ENCODE measurements at places on chromosomes 13 and 19. TPM values are rescaled to one million over a fixed set of nuclear protein-coding genes. Genes with fewer than 3 reads are reported as not detected.

BSPH1 gene
- not detected for total RNA-seq

SOHLH2 gene
- not detected for total RNA-seq

PRR36 gene
- 0.57 TPM for total RNA-seq

CA11 gene
- 6.9 TPM for total RNA-seq

DMKN gene
- total RNA-seq: 449 TPM

ENOX1 gene
- not detected for total RNA-seq

KLK2 gene
- not detected for total RNA-seq

FGF21 gene
- total RNA-seq: not detected

GRCh38 chr13:100129605-100130004, 40.7 kb downstream of the PCCA start:
- peaks cover 3% of the 10 kb centered on the region for H3K4me1 ChIP-seq
- no peaks in the 10 kb centered on the region for H3K36me3 ChIP-seq
- no peak for DNase-seq
- H3K27me3 ChIP-seq: no peaks in the 10 kb centered on the region

- DNase-seq: no peak
- H3K27ac ChIP-seq: no peak overlapping the region
- H3K4me1 ChIP-seq: no peaks in the 10 kb centered on the region
- H3K27me3 ChIP-seq: no peaks in the 10 kb centered on the region
These were observed 942.4 kb upstream of the PCDH20 start for GRCh38 chr13:62357887-62358645.

- no peak for DNase-seq
- H3K4me3 ChIP-seq: no peak overlapping the region
- peaks cover 19% of the 10 kb centered on the region for H3K4me1 ChIP-seq
- H3K27ac ChIP-seq: no peak overlapping the region
- H3K27me3 ChIP-seq: no peaks in the 10 kb centered on the region
- H3K36me3 ChIP-seq: no peaks in the 10 kb centered on the region
These were observed 15.2 kb downstream of the LNX2 start for GRCh38 chr13:27605099-27605498.

DNA sequence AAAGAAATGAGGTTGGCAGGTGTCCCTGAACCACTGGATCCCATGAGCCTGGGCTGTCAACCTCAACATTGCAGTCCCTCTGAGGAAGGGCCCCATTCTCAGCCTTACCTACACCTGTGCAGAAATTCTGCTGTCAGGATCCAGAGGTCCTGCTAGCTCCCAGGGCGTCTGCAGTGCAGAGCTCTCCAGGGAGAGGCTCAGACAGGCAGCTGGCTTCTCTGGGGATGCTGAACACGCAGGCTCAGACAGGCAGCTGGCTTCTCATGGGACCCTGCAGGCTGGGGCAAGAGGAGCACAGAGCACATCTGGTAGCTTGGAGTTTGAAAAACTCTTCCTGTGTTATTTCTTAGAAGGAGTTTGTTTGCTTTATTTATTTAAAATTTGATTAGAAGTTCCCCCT, 50.9 kb downstream of the TMEM255B start:
- H3K4me1 ChIP-seq: no peaks in the 10 kb centered on the region
- no peak overlapping the region for H3K27ac ChIP-seq
- H3K36me3 ChIP-seq: no peaks in the 10 kb centered on the region
- no peak overlapping the region for H3K4me3 ChIP-seq
- no peaks in the 10 kb centered on the region for H3K27me3 ChIP-seq

DNA sequence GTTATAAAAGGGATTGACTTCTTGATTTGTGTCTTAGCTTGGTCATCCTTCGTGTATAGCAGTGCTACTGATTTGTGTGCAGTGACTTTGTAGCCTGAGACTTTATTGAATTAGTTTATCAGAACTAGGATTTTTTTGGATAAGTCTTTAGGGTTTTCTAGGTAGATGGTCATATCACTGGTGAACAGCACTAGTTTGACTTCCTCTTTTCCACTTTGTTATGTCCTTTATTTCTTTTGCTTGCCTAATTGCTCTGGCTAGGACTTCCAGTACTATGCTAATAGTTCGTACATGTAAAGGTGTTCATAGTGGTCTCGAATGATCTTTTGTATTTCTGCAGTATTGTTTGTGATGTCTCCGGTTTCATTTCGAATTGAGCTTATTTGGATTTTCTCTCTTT, 145.4 kb downstream of the DNAJC3 start:
- DNase-seq: no peak
- H3K27me3 ChIP-seq: no peaks in the 10 kb centered on the region
- no peak overlapping the region for H3K27ac ChIP-seq
- no peaks in the 10 kb centered on the region for H3K4me1 ChIP-seq
- no peaks in the 10 kb centered on the region for H3K36me3 ChIP-seq

GRCh38 chr13:38967446-38967845, 23.2 kb downstream of the STOML3 start:
- no peak for DNase-seq
- H3K4me3 ChIP-seq: no peak overlapping the region
- H3K4me1 ChIP-seq: no peaks in the 10 kb centered on the region
- no peak overlapping the region for H3K27ac ChIP-seq
- H3K27me3 ChIP-seq: no peaks in the 10 kb centered on the region
- no peaks in the 10 kb centered on the region for H3K36me3 ChIP-seq

DNA sequence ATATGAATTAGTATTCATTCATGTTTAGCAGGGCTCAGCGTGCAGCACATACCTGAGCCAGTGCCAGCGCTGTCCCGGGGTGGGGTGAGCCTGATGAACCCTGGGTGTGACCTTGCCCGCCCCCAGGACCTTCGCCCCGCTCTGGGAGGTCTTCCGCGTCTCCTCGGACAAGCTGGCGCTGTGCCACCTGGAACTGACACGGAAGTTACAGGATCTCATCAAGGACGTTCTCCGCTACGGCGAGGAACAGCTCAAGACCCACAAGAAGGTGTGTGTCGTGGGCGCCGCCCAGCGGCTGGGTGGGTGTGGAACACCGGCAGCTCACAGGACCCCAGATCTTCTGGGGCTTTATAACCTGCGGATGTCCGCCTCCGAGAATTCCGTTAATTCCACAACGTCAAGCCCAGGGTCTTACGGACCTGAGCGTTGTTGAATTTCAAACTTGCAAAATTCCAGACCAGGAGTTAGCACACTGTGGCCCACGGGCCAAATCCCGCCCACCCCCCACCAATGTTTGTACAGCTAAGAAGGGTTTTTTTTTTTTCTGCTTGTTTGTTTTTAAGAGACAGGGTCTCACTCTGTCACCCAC, 15.4 kb downstream of the FCHO1 start:
- DNase-seq: no peak
- no peaks in the 10 kb centered on the region for H3K27me3 ChIP-seq
- H3K4me1 ChIP-seq: peaks cover 4% of the 10 kb centered on the region
- no peaks in the 10 kb centered on the region for H3K36me3 ChIP-seq

DNA sequence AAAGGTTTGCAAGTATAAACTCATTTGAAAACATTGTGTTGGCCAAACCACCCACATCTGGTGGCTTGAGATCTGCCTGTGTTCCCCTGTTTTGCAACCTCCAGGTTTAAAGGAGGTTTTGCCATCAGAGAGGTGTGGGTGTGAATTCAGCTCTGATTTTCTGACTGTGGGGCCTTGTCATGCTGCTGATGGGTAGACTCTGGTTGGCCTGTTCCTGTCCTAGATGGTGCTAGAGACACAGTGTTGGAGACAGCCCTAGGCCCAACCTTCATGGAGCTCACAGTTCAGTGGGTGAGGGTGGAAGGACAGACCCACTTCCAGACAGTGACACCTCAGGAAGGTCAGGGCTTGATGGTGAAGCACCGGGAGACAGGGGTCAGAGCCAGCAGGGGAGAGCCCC, 7.5 kb downstream of the RAB4B start:
- H3K4me3 ChIP-seq: no peak overlapping the region
- H3K4me1 ChIP-seq: no peaks in the 10 kb centered on the region
- no peak for DNase-seq
- H3K36me3 ChIP-seq: no peaks in the 10 kb centered on the region

DNA sequence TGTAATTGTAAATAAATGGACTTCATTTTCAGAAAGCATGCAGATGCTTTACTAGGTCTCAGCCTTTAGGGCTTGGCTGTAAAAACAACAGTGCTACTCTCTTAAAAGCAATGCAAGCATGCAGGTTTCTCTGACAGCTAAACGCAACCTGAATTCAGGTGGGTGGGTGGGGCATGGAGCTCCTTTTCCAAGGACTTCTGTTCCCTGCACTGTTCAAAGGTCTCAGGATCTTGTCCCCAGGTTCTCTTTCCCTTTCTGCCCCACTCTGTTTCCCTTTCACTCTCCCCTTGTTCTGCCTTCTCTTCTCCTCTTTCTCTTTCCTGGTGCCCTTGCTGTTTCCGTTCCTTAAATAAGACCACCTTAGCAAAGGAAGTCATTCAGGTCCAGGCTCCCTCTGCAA, 1527.5 kb upstream of the SLC10A2 start:
- H3K27me3 ChIP-seq: no peaks in the 10 kb centered on the region
- no peaks in the 10 kb centered on the region for H3K36me3 ChIP-seq
- no peaks in the 10 kb centered on the region for H3K4me1 ChIP-seq
- no peak overlapping the region for H3K27ac ChIP-seq

DNA sequence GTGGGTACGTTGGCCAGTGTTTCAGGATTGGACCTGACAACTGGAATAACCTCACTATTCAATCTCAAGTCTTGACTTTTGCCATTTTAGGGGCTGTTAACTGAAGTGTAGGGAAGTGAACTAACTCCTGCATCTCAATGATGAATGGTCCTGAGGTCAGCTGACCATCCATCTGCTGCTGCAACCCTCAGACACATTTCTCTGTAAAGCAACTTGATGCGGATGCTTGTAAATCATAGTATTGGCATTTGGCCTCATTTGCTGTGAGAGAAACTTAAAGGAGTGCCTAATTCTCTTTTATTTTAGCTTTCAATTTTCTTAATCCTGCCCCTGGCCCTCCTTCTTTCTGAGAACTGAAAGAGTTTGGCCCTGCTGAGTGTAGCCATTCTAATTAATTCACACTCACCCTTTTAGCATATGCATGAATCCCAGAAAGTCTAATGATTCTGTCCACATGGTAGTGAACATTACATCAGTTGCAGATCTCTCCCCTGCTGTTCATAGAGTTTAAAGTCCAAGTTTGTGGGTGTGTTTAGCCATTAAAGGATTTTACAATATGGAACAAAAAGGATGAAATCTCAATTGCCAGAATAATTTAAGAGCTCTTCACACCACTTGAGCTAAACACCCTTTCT, 1531.4 kb upstream of the SLC10A2 start:
- H3K27ac ChIP-seq: no peak overlapping the region
- H3K36me3 ChIP-seq: no peaks in the 10 kb centered on the region

GRCh38 chr19:41792513-41793413, 3.6 kb upstream of the CEACAM3 start:
- H3K4me3 ChIP-seq: no peak overlapping the region
- no peak overlapping the region for H3K27ac ChIP-seq
- DNase-seq: no peak

- no peaks in the 10 kb centered on the region for H3K36me3 ChIP-seq
- no peaks in the 10 kb centered on the region for H3K4me1 ChIP-seq
- H3K27me3 ChIP-seq: no peaks in the 10 kb centered on the region
- no peak overlapping the region for H3K27ac ChIP-seq
These were observed 948.4 kb downstream of the TUBA3C start for GRCh38 chr13:18232994-18233782.

GRCh38 chr13:99303863-99304521, 3.2 kb downstream of the GPR183 start:
- DNase-seq: no peak
- no peaks in the 10 kb centered on the region for H3K27me3 ChIP-seq
- H3K4me3 ChIP-seq: no peak overlapping the region
- peak overlapping the region; percentile 56 for H3K27ac ChIP-seq
- no peaks in the 10 kb centered on the region for H3K36me3 ChIP-seq

DNA sequence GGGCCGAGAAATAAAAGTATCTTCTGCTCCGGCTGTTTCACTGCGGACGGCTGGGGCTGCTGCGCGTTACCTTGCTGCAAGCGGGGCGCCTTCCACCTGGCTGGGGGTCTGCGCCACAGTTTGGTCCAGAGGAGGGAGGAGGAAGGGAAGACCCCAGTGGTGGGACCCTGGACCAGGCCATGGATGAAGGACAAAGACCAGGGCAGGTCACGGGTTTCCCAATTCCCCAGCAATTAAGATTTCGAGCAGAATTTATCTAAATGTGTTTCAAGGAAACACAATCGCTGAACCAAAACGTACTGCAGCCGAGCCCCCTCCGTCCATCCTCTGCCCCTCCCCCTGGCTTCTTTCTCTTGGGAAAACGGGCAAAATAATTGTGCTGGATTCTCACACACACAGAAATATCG, 2.9 kb downstream of the SOX1 start:
- DNase-seq: no peak
- H3K27ac ChIP-seq: no peak overlapping the region
- H3K36me3 ChIP-seq: no peaks in the 10 kb centered on the region
- H3K4me3 ChIP-seq: no peak overlapping the region
- H3K27me3 ChIP-seq: peaks cover 62% of the 10 kb centered on the region

DNA sequence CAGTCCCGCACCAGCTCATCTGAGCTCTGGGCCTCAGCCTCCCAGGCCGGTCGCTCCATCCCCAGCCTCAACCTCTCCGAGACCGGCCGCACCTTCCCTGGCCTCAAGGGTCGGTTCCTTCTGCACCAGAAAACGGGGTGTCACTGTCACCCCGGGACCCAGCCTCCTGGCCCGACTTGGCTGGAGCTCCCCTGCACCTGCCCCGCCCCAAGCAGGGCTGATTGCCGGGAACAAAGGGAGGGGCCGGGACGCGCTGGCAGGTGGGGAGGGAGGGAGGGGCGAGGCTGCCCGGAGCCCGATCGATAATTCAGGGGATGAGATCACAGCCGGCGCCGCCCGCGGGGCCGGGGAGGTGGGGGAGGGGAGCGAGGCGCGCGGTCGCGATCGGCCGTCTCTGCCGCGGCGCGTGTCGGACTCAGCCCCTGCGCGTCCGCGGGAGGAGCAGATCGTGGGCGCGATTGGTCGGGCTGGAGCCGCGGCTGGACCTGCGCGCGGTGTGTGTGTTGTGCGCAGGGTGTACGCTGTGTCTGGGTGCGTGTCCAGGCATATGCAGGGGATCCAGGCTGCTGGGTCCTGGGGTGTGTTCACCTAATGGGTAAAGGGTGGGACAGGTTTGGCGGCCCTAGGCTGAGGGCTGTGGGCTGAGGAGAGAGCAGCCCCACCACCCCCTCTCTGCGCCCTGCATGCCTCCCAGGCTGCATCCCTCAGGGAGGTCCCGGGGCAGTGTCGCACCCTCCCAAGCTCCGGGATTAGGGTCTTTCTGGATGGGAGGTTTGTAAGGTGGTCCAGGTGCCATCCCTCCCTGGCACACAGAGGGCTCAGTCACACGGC, 1.1 kb upstream of the SHC2 start:
- H3K4me3 ChIP-seq: peak overlapping the region; percentile 69
- H3K27ac ChIP-seq: peak overlapping the region; percentile 29
- no peaks in the 10 kb centered on the region for H3K36me3 ChIP-seq
- H3K4me1 ChIP-seq: peaks cover 10% of the 10 kb centered on the region
- no peaks in the 10 kb centered on the region for H3K27me3 ChIP-seq
- no peak for DNase-seq

DNA sequence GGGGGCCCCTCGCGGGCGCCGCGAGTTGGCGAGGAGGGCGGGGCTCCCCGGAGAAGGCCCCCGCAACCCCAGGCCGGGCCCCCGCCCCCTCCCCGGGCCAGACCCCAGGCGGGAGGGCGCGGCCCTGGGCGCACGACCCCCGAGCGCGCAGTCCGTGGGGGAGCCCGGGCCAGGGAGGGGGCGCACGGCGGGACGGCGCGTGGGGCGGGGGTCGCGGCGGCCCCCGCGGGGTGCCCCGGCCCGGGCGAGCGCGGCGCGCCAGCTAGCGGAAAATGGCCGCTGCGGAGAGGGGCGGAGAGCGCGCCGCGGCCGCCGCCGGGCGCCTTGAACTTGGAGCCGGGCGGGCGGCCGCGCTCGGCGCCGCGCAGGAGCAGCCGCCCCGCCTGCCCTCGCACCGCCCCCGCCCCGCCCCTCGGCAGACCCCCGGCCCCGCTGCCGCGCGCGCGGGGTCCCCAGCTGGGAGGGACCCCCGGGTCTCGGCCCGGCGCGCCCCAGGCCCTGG, 6.4 kb upstream of the NFIC start:
- peak overlapping the region; percentile 100 for H3K27ac ChIP-seq
- no peaks in the 10 kb centered on the region for H3K36me3 ChIP-seq
- DNase-seq: no peak
- H3K27me3 ChIP-seq: no peaks in the 10 kb centered on the region
- peak overlapping the region; percentile 100 for H3K4me3 ChIP-seq
